ENCODE measurements at places on chromosomes 7 and 10. TPM values are rescaled to one million over a fixed set of nuclear protein-coding genes. Genes with fewer than 3 reads are reported as not detected.

GRCh38 chr10:63416376-63416775 lies 49.4 kb downstream of the JMJD1C start:
- H3K27ac ChIP-seq, result no peak overlapping the region
- no peaks in the 10 kb centered on the region for H3K27me3 ChIP-seq
- no peaks in the 10 kb centered on the region for H3K36me3 ChIP-seq
- peaks cover 3% of the 10 kb centered on the region for H3K4me1 ChIP-seq
- H3K4me3 ChIP-seq, result no peak overlapping the region
- DNase-seq, result peak; percentile 76

HMX2 gene
- not detected for polyA plus RNA-seq

WIPF3 gene
- polyA plus RNA-seq, result 0.23 TPM

DNA sequence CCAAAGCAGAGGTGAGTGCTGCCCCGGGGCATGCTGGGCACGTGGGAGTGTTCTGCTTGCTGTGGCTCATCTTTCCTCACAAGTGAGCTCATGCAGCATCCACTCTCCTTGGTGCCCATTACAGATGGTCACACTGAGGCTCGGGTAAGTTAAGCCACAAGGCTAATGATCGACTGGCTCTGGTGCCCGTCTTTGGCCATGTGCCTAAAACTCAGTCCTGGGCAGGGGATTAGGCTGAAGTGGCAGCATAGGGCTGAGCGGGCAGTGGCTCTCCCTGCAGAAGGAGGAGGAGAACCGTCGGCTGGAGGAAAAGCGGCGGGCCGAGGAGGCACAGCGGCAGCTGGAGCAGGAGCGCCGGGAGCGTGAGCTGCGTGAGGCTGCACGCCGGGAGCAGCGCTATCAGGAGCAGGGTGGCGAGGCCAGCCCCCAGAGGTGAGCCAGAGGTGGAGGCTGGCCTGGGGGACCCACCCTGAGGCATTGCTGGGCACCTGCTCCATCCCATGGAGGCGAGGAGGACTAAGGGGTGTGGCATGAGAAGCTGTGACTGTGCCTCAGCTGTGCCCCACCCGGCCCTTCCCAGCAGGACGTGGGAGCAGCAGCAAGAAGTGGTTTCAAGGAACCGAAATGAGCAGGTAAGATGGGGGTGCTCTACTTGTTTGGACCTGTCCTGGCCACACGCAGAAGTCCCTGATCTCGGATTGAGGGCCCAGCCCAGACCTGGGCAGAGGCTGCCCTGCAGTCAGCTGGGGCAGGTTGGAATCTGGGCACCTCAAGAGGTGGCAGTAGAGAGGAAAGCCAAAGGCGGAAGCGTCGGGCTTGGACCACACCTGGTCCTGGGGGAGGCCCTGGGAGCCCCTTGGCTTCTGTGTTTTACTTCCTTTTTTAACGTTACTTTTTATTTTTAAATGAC lies 7.3 kb downstream of the PGAM2 start:
- no peak for DNase-seq
- peaks cover 38% of the 10 kb centered on the region for H3K36me3 ChIP-seq
- no peak overlapping the region for H3K4me3 ChIP-seq
